ENCODE measurements at places on chromosomes 7 and 10.
A peak's percentile ranks its signal among the peaks of the same experiment; 100 is the strongest.

DNA sequence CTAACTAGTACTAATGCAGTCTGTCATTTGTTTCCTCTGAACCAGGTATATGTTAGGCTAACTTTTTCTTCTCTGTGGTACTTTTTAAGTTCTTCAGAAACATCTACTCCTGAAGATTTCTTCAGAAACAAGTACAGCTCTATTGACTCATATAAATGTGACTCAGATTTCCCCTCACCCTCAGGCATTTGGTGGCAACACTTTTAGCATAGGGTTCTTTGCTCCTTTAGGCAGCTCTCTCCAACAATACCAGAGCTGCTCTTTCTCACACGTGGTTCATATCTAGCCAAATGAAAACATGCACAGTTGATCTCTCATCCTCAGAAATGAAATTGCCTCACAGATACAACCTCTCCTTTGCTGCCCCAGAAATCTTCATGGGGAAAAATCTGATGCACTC lies 939.8 kb downstream of the SORCS1 start:
- no peak for DNase-seq

DNA sequence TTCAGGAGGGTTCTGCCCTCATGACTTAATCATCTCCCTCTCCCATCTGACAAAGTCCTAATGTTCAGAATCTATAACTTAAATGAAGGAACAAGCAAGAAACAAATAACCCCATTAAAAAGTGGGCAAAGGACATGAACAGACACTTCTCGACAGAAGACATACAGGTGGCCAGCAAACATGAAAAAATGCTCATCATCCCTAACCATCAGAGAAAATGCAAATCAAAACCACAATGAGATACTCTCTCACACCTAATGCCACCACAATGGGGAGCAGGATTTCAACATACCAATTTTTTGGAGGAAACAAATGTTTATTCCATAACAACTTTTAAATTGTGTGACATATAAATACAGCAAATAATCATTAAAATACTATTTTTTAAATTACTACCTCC lies 3.0 kb upstream of the HTR7 start:
- DNase-seq, result no peak

DNA sequence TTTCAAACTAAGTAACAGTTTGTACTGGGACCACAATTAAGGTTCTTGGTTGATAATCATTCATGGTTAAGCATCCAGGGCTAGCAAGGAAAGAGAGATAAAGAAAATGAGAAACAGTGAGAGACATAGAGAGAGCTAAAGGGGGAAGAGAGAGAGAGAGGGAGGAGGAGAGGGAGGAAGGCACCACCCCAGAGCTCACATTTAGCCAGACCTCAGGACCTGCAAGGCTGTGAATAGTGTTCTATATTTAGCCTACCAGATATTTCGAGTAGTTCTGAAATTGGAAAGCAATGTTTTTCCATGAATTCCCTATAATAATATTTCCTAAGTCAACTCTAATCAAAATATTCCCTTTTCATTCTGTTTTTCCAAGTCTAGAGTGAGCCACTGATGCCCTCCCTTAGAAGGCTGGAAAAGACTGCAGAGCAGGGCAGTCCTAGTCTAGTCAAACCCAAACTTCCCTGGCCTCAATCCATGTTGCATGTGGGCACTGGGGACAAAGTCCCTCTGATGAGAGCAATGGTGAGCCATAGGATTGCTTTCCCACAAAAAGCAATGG lies 119.4 kb upstream of the INHBA start:
- DNase-seq, result no peak

GRCh38 chr7:28961972-28962371 lies 3.8 kb upstream of the TRIL start:
- no peak for DNase-seq

- no peak for DNase-seq
Observed at GRCh38 chr7:34091321-34091917, 186.1 kb downstream of the BMPER start.

DNA sequence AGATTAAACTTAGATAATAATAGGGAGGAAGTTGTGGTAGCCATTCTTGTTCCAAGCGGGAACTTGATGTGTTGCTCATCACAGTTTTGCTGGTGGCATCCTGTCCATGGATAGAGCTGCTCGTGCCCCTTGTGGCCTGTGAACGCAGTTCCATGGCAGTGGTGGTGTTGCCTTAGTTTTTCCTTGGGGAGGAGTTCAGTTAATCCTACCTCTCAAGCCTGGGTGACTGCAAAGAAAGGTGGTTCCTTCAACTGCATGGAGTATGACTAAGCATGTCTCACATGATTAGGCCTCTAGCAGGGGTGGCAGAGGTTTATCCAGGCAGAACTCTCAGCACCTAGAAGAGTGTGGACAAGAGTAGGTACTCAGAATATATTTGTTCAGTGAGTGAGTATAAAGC lies 99.7 kb downstream of the MAPK8 start:
- no peak for DNase-seq

GRCh38 chr10:117449636-117450035 lies 74.4 kb upstream of the PDZD8 start:
- DNase-seq, result no peak

DNA sequence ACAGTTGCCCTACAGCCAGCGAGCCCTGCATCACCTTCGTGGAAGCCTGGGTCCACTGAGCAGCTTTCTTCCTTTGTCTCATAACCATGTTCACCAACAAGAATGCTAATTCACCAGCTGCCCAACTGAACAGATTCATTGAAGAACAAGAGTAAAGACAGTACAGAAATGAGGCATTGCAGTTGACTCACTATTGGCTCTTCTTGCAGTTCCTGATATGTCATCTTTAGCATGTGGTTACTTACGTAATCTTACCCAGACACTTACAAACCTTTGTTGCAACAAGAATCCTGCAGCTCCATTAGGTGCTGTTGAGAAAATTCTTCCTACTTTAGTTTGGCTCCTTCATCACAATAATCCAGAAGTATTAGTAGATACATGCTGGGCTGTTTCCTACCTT lies 174.0 kb upstream of the TPK1 start:
- DNase-seq, result no peak

GRCh38 chr7:127525866-127526480 lies 59.4 kb downstream of the GCC1 start:
- peak; percentile 19 for DNase-seq

GRCh38 chr7:140501966-140502365 lies 22.7 kb upstream of the MKRN1 start:
- DNase-seq, result no peak

DNA sequence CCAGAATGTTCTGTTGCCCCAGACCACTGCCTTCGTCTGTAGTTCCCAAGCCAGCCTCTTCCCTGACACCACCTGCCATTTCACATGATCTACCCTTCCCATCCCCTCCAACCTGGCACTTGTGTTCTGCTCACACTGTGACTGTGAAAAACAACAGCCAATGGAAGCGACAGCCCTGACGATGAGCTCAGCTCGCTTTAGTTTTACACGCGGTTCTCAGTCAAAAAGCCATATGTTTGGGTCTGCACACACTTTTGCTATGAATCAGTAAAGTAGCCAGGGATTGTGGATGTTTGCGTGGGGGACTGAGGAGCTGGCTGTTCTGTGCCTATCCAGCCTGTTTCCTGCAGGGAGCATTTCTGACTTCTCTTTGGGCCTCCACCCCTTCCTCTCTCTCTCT lies 282.7 kb downstream of the WDR11 start:
- DNase-seq, result no peak

- no peak for DNase-seq
Observed at GRCh38 chr7:132508724-132509353, 67.4 kb downstream of the PLXNA4 start.

DNA sequence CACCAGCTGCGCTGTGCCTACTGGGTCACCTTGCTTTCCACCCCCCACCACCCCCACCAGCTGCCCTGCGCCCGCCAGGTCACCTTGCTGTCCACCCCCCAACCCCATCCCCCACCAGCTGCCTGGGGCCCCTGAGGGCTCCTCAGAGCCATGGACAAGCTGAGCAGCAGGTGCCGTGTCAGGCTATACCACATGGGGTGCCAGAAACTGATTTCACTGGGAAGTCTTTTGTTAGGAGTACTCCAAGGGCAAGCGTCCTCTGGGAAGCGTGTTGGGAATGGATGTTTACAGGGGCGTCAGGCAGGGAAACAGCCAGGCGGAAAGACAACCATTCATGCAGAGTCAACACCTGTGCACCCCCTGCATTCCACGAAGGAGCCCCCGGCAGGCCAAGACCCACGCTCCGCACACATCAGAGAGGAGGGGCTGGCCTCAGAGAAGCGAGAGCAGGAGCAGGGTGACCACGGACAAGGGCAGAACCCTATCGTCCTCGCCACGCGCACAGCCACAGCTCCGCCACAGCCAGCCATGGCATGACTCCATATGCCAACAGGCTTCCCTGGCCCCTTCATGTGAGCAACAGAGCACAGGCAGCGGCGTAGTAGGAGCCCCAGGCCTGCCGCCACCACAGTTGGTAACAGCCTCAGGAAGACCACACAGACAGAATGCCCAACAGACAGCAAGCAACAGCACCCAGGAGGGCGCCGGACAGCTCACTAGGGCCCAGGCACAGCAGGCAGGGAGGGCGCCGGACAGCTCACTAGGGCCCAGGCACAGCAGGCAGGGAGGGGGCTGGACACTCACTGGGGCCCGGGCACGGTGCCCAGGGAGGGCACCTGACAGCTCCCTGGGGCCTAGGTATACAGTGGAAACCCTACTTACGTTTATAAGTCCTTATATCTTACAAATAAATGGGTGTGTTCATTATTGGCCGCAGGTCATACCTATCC lies 180.8 kb downstream of the MAD1L1 start:
- DNase-seq, result no peak

- DNase-seq, result no peak
Observed at GRCh38 chr7:44081266-44081748, 1.0 kb downstream of the POLM start.

GRCh38 chr10:102045292-102045691 lies 10.7 kb downstream of the ARMH3 start:
- no peak for DNase-seq

- no peak for DNase-seq
Observed at GRCh38 chr10:14775656-14776055, 959 bp upstream of the FAM107B start.
